Mesendoderm (in vitro differentiated cells): ENCODE measurements at places on chromosomes 16 and 17.
A peak's percentile ranks its signal among the peaks of the same experiment; 100 is the strongest.

DNA sequence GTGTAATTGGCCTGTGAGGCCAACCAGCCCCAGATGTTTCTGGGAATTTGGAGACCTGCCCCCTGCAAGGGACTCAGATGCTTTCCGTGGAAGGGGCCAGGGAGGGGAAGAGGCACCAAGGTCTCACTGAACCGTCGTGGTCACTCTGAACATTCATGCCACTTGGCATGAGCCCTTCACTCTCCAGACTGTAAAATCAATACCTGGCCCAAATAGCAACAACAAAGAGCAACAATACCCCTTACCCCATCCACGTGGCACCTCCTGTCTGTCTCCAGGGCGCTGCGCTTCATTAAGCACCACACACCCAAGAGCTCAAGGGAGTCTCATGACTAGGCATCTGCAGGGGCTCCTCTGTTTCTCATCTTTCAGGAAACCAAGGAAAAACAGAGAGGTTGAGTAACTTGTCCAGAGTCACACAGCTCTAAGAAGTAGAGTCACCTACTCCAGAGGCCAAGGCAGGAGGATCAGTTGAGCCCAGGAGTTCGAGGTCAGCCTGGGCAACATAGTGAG, 52.8 kb downstream of the SOCS1 start:
- DNase-seq, result no peak

DNA sequence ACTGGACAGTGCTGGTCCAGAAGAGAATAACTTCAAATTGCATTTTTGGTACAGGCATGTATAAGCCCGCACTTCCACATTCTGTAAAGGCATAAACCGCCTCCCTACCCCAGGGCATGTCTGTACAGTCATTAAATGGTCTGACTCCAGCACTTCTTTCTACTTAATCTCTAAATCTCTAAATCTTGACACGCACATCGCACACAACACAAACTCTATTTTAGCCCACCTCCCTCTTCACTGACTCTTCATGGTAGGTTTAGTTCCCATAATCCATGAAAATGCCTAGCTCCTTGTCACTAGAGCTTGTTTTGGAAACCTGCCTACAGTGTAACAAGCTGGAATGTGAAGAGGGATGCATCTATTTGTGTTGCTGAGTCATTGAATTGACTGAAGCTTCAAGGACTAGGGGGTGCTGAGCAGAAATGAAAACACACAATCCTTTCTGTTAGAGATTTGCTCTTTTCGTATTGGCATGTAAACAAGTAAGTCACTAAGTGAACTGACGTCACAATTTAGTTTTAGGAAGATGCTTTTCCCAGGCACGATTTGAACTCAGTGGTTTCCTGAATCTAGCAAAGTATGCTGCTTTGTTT, 1.6 kb upstream of the DUSP14 start:
- peak; percentile 83 for DNase-seq

DNA sequence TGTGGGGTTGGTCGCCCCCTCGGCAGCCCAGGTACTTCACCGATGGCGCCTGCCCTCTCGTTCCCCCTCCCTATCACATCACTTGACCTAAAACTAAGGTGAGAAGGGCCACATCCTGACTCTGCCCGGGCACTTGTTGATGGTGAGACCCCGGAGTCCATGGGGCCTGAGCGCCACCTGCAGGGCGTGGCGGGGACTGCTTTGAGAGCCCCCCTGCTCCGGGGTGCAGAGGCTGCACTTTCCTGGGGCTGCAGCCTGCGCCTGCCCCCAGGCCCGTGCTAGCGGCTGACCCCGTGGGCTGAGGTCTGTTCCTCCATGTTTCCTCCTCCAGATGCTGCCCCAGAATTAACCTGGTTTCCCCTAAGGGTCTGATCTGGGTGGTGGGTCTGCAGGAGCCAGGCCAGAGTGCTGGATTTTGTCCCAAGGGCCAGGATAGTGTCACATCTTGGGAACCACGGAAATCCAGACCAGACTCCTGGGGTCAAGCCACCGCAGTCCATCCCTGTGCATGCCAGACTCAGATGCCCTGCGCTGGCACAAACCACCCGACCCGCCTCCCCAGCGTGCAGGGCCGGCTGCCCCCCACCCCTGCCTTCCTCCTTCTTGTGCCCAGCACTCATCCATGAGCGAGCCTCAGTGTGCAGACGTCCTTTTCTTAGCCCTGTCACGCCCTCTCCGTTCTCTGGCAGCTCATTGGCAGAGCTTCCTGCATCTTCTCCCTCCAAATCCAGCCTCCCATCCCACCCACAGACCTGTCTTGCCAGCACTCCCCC, 2.7 kb downstream of the NDUFAF8 start:
- peak; percentile 75 for DNase-seq

GRCh38 chr17:13874134-13874533, 195.2 kb upstream of the COX10 start:
- DNase-seq, result no peak

- no peak for DNase-seq
Observed at GRCh38 chr17:51481370-51481769, 221.0 kb downstream of the UTP18 start.

DNA sequence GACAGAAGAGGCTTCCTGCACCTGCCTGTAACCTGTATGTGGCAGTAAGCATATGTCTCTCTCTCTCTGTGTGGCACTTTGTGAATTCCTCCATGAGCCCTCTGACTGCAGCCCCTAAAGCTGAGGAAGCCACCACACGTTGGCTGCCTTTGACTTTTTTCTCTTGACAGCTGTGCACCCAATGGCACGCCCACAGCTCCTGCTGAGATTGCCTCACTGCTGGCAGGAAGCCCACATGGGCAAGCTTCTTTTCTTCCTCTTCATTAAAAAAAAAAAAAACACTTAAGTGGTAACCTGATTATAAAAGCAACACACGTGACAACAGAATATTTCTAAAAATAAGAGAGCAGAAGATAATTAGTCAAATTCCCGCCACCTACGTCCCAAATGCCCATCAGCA, 34.0 kb upstream of the PIRT start:
- DNase-seq, result no peak

DNA sequence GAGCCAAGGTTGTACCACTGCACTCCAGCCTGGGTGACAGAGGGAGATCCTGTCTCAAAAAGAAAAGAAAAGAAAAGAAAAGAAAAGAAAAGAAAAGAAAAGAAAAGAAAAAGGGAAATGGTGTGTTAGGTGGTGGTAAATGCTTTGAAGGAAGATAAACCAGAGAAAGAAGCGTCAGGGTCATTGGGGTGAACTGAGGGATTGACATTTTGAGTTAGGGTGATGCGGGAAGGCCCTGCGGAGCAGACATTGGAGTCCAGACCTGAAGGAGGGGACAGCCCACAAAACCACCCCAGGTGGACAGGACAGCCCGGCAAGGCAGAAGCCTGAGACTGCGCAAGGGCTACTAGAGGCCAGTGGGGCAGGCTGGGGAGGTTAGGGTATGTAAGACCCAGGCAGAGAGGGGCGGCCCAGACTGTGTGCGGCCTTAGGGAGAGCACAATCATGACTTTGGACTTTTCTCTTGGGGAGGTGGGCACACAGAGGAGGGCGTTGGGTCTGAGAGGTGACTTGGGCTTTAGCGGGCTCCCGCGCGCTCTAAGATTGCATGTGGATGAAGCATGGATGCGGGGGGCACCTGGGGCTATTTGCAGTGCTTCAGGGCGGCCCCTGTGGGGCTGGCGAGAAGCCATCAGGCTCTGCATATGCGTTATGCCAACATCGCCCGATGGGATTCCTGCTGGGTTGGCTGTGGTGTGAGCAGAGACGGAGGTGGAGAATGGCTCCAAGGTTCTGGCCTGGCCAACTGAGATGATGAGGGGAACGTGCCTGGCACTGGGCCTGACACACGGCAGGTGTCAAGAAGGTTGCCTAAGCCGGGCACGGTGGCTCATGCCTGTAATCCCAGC, 3.3 kb upstream of the GAA start:
- no peak for DNase-seq

DNA sequence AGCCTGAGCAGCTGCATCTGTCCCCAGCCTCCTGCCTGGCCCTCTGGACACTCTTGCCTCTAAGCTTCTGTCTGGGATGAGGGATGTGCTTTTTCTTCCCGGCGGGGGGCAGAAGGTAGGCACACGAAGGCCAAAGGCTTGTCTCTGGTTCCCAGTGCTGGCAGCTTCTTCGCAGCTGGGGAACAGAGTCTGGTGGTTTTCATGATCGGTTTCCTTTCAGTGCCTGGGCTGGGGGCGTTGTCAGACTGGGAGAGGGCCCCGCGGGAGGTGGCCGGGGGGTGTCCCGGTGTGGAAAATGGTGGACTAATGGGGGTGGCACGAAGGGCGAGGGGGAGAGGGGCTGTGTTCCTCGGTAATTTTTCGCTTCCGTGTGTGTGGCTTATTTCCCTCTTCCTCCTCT, 988 bp downstream of the RAP1GAP2 start:
- DNase-seq, result no peak

- DNase-seq, result no peak
Observed at GRCh38 chr16:54519161-54519695, 232.6 kb upstream of the IRX3 start.

DNA sequence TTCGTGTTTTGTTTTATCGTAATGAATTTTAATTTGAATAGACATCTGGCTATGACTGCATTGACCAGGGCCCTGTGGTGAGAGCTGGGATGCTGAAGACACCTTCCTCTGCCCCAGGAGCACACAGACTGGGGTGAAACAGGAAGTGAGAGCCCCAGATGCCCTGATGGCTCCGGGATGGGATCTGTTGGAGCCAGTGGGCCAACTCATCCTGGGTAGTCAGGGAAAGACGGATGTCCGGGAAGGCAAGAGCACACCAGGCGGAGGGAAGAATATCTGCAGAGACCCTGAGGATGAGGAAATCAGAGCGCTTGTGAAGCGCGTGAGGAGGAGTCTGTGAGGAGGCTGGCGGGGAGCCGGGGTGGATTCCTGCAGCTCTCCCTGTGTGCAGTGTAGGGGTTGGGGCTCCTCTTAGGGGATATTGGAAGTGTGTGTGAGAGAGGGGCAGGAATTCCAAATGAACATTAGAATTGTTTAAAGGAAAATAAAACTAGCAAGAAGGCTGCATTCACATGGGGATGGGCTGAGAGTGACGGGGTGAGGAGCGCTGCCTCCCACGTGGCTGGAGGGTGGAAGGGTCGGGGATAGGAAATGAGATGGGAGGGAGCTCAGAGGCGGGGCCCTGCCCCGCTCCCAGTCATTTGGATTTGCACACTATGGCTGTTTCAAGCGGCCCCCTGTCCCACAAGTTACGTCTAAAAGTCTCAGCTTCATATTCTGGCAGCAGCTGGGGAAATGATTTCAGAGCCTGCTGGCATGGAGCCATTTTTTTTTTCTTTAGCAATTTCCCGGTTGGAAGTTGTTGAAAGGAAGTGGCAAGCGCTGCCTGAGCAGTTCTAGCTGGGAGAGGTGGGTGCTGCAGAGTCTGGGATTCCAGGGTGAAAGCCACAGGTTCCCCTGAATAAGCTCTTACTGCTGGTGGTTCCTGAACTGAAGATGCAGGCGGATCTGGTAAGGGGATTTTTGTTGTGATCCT, 71.2 kb upstream of the LGALS9 start:
- no peak for DNase-seq

DNA sequence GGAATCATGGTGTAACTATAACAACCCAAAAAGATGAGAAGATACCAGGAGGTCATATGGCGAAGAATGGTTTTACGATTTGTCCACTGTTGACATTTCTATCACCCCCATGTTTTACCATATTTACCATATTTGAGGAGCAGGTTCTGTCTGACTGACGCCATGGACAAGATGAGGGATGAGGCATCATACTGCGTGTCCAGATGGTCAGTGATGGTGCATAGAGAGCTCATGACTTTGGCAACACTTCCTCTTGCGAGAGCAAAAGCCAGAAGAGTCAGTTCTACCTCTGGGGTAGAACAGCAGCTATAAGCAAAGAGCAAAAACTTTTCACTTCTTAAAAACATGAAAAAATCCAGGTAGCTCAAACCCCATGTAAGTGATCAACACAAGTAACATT, 38.3 kb downstream of the ZZEF1 start:
- no peak for DNase-seq

DNA sequence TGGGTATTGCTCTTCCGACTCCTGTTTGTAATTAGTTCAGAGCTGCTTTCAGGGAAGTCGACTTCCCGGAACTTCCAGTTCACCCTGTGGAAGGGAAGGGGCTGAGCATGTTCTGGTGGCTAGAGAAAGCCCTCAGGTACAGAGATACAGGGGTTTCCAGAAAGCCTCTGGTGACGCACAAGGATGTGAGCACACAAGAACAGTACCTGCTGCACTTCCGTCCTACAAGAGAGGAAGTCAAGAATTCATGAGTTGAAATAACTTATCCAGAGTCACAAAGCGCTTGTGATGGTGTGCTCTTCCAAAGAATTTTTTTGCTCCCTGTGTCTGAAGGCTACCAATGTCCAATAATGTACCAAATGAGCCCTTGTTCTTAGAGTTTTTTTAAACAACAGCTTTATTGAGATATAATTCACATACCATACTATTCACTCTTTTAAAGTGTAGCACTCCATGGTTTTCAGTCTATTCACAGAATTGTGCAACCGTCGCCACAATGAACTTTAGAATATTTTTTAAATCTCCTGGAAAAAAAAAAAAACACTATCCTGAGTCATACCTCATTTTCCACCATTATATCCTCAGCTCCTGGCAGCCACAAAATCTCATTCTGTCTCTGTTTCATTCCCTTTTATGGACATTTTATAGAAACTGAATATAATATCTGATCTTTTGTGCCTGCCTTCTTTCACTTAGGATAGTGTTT, 327.6 kb downstream of the CDH13 start:
- DNase-seq, result no peak

DNA sequence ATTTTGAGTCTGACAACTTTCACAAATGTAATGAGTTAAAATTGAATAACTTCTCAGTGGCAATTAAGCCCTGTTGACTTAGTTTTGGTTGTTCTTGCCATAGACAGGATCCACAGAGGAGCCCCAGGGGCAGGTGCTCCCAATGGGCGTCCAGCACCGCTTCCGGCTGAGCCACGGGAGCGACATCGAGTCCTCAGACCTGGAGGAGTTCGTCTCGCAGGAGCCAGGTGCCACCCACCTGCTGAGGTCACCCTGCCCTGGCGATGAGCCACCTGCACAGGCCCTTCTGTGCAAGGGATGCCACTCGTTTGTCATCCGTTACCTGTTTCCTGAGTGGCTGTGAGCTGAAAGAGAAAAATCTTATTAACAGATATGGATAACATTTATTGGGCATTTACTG, 10.7 kb downstream of the CCDC40 start:
- DNase-seq, result no peak

- no peak for DNase-seq
Observed at GRCh38 chr17:68892658-68893057, 62.5 kb downstream of the ABCA8 start.

DNA sequence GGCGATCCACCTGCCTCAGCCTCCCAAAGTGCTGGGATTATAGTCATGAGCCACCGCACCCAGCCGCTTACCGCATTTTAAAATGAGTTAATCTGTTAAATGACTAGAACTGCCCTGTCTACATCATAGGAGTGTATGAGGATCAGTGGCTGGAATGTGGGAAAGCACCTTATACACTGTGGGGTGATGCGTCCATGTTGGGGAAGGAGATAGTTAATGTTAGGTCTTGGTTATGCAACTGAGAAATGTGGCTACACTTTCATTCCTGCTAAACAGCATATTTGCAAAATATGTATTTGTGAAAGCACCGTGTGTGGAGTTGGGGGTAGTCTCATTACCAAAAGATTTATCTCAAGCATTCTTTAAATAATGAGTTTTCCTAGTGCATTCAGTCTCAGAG, 107.6 kb downstream of the SPACA3 start:
- no peak for DNase-seq
